ENCODE measurements at places on chromosomes 1 and 21.

GRCh38 chr1:76583235-76583868, 283.9 kb upstream of the ST6GALNAC5 start:
- no peak for DNase-seq

- no peak for DNase-seq
Observed at GRCh38 chr1:90155721-90156487, 161.0 kb downstream of the ZNF326 start.

GRCh38 chr1:45859221-45859620, 55.8 kb downstream of the MAST2 start:
- no peak for DNase-seq

DNA sequence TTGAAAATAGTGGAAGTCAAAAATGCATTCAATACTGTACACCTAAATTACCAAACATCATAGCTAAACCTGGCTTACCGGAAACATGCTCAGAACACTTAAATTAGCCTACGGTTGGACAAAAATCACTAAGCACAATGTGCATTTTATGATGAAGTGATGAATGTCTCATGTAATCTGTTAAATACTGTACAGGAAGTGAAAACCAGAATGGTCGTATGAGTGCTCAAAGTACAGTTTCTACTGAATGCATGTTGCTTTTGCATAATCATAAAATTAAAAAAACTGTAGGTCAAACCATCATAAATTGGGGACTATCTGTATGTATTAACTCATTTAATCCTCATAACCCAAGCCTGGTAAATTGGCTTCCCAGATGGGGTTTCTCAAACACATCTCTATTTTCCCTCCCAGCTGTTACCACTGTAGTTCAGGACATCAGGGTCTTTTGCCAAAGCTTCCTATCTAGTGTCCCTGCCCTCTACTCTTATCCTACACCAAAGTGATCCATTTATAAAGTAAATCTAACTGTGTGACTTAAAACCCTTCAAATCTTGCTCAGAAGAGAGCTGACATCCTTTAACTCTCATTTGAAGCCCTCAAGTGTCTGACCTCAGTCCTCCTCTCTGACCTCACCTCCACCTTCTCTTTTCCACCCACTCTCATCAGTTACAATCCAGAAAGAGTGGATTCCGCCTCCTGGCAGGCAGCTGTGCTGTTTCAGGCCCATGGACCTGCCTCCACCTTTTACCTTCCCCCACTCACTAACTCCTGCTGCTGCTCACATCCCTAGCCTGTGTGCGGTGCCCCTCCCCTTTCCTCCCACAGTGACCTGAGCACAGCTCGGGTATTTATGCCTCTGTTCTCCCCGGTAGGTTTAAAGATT, 356.4 kb upstream of the ST6GALNAC5 start:
- no peak for DNase-seq

- no peak for DNase-seq
Observed at GRCh38 chr1:117634631-117635030, 28.8 kb downstream of the TENT5C start.

GRCh38 chr1:219629296-219629880, 16.5 kb upstream of the ZC3H11B start:
- no peak for DNase-seq

- DNase-seq, result no peak
Observed at GRCh38 chr1:11980676-11980972, 380 bp downstream of the MFN2 start.

DNA sequence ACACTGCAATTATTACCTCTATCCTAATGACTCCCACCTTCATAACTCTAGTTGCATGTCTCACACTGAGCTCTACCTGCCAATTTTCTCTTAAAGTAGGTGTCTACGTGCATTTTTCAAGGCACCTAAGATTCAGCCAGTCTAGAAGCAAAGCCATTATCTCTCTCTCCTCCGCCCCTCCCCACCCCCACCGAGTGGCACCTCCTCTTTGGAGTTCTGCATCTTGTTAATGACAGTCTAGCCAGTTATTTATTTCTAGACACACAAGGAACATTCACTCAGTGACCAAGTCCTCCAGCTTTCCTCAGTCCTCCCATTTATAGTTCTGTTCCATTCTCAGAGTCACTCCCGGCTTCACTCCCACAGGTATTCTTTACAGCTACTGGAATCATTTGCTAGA, 47.6 kb downstream of the ASTN1 start:
- no peak for DNase-seq

DNA sequence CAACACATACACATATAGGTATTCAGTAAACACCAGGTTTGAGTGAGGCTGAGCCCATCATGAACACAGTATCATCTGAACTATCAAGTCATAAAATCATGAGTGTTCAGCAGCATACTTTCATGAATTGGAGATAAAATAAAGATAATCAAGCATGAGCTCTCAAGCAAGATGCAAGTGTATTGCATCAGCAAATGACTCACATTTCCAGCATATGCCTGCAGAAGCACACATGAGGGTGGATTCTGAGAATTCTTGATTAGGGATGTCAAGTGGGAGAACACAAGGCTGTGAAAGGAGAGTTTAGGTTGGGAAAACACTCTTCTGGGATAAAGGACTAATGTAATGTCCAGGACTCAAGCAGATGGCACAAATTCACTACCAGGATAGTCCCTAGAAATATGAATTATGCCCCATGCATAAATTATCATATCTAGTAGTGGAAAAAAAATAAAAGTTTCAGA, 299.2 kb downstream of the SRGAP2C start:
- DNase-seq, result no peak

DNA sequence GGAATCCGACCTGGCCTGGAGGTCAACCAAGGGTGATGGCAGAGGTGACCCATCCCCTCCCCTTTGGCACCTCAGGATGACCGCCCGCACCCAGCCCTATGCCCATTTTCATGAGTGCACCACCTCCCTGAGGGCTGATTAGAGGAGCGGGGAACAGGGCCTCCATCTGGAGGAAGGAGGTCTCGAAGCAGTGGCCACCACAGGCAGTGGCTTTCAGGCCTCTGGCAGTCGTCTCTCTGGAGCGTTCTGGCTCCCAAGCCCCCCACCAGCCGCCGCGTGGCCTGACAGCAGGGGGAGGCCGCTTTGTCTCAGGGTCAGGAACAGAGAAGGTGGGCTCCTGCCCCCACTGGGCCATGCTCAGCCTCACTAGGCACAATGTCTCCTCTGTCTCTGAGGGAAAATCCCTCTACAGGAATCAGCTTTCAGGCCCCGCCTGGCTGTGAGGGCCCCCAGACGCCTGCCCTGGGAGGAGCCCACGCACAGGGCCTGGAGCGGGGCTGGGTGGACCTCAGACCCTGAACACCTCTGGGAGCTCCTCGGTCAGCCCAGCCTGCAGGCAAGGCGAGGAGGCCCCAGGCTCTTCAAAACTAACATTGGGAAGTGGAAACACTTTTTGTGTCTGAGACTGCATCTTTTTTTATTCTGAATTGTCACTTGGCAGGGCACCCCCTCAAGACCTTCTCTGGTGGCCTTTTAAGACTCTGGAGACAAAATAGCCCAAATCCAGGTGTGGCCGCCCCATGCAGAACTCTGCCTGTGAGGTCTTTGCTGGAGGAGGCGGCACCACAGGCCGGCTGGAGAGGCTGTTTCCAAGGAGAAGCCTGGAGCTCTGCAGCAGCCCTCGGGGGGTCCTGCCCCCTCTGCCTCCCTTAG, 127.7 kb upstream of the ARHGEF16 start:
- DNase-seq, result no peak

GRCh38 chr1:220962031-220962751, 82.9 kb downstream of the HLX start:
- DNase-seq, result no peak

GRCh38 chr1:178496410-178497135, at the start of gene CLEC20A:
Gene CLEC20A (minus strand): TSS chr1:178496964. CDS start chr1:178496939, 25 bp downstream.
- no peak for DNase-seq

- no peak for DNase-seq
Observed at GRCh38 chr1:223765036-223765718, 52.8 kb downstream of the CAPN2 start.

DNA sequence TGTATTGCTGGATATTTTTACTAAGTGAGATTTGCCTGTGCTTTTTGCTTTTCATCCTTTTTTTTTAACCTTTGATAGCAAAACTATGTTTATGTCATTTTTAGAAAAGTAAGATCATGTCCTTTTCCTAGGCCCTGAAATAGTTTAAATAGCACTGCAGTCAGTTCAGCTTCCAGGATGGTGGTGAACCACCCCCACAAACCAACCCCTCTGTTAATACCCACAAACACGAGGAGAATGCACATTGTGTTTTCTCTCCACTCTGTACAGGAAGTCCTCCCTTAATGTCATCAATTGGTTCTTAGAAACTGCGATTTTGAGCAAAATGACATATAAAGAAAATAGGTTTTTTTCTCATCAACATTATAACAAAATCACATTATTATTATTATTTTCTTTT, 117.7 kb upstream of the DSCAM start:
- no peak for DNase-seq

DNA sequence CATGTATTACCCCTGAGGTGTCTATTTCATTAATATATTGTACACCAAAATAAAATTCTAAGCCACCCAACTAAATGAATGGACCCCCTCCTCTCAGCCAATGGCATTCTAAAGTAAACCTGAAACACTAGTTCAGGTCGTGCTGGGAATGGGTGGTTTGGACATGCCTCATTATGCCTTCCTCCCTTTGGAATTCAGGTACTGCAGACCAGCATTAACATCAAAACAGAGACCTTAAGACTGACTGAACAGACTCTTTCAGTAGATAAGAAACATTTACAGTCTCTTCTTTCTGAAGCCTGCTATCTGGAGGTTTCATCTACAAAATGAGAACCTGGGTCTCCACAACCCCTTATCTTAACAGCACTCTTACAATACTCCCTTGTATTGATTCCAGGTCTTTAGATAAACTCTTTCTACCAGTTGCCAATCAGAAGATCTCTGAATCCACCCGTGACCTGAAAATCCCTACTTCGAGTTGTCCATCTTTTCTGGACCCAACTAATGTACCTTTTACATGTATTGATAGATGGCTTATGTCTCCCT, 93.6 kb downstream of the PKN2 start:
- no peak for DNase-seq

GRCh38 chr1:234206651-234207284, 166.5 kb upstream of the COA6 start:
- no peak for DNase-seq

DNA sequence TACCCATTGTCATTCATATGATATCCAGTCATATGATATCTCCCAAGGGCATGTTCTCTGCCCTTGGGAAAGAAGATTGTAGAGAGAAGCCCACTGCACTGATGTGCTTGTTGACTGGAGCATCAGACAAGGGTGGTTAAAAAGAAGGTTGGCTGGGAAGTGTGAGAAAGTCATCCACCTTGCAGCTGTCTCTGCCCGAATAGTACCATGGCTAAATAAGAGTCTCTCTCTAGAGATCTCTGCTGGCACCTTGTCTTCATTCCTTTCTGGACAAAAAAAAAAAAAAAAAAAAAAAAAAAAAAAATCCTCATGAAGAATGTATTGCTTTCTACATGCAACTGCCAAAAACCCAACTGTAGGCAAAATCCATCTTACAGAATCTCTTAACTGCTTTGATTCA, 349.7 kb upstream of the ESRRG start:
- no peak for DNase-seq

DNA sequence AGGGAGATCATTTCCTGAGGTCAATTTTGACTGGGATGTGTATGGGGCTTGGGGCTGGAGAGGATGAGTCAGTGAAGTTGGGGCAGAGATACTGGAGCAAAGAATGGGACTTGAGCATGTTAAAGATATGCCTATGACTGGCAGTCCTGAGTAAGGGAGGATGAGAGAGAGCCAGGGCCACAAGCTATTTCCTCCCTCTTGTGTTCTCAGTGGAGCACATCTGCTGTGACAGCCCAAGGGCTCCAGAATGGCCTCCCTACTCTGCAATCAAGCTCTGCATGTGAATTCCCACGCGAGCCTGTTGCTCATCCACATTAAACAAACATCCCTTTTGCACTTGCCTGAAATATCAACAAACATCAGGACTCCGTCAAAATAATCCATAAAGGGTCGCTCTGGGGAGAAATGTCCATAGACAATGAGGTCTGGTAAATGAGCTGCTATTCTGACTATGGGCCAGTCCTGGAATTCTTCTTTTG, 9.2 kb downstream of the ADCY10 start:
- DNase-seq, result no peak

DNA sequence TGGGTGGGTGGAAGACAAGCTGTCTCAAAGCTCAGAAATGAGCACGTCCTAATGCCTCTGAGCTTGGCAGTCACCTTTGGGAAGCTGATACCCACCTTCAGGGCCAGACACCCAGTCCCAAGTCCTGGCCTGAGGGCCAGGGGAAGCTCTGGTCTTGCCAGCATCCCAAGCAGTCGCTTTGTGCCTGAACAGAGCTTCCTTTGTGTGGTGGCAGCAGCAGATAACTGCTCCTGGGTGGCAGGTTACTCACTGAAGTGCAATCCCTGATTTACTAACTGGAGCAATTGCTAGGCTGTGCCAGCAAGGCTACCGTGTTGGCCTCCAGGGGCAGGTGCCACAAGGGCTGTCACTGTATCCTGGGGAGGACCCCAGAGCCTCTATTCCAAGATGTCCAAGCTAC, 40.4 kb upstream of the GRHL3 start:
- no peak for DNase-seq

DNA sequence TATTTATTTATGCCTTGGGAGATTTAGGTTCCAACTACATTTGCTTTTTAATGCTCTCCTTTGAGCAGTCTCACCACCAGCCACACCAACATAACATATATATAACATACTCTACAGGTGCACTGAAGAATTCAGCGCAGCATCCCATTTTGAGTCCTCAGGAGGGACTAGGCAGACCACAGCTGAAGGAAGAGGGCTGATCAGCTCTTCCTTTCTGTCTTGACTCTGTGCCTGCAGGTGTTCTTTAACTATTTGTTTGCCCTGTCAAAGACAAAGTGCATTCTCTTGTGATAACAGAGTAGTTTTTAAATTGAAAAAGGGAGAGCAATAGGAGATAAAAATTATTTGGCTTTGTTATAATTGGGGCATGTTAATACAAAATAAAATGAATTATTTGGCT, 17.0 kb downstream of the HIPK1 start:
- DNase-seq, result no peak

DNA sequence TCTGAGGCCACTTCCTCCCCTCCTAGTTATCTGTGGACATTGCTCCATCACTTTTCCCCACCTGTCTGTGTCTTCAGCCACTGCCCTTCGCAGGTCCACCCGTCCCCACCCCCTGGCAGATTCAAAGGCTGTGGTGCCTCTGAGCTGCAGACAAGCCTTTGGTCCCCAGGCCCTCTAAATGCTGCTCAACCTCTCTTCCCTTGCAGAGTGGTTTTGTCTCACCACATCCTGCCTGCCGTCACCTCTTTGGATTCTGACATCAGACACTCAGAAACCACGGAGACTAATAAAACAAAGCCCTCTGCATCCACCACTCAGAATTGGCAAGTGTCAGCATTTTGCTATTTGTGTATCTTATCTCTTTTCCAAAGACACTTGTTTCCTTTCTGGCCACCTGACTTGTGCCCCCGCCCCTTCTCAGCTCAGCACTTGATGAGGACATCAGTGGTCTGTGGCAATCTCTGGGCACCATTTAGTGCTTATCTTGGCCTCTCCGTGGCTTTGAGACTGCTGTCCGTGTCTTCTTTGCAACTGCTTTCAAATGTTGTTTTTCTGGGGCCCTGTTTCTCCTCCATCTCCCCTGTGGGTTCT, 7.7 kb downstream of the CNIH3 start:
- DNase-seq, result no peak

Measured in cerebellar nuclear complex (tissue), 1 donor.